Mesenteric fat pad (tissue), 1 donor: ENCODE measurements at places on chromosomes 4 and X. TPM values are rescaled to one million over a fixed set of nuclear protein-coding genes. Genes with fewer than 3 reads are reported as not detected.

CCDC120 gene
- total RNA-seq: 4.0 TPM

CFAP47 gene
- total RNA-seq: not detected

IRAK1 gene
- total RNA-seq: 167 TPM

CBLL2 gene
- total RNA-seq: not detected

MAGEE1 gene
- total RNA-seq: 1.2 TPM

ADGRG2 gene
- total RNA-seq: 7.1 TPM

LSM6 gene
- 36.5 TPM for total RNA-seq

POU4F2 gene
- not detected for total RNA-seq

BMPR1B gene
- total RNA-seq: 0.45 TPM

KCNE5 gene
- 0.80 TPM for total RNA-seq

DNA sequence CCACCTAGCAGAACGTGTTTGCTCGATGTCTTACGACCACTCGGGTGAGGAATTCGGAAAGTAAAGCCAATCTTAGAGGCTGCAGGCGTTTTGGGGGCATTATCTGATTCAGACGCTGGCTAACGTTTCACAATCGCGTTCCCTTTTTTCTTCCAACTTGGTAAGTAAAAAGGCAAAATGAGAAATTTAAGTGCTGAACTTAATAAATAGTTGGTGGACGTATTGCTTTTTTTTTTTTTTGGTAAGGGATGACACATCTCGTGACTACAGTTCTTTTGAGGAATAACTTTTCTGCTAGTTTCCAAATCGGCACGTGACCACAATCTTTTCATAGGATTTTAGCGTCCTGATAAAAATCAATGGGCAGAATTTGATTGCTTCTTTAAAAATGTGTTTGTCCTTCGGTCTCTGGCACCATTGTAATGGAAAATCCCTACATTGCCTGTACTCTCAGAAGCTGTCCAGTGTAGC, 848 bp downstream of the RAB9A start:
- no peak for DNase-seq

DNA sequence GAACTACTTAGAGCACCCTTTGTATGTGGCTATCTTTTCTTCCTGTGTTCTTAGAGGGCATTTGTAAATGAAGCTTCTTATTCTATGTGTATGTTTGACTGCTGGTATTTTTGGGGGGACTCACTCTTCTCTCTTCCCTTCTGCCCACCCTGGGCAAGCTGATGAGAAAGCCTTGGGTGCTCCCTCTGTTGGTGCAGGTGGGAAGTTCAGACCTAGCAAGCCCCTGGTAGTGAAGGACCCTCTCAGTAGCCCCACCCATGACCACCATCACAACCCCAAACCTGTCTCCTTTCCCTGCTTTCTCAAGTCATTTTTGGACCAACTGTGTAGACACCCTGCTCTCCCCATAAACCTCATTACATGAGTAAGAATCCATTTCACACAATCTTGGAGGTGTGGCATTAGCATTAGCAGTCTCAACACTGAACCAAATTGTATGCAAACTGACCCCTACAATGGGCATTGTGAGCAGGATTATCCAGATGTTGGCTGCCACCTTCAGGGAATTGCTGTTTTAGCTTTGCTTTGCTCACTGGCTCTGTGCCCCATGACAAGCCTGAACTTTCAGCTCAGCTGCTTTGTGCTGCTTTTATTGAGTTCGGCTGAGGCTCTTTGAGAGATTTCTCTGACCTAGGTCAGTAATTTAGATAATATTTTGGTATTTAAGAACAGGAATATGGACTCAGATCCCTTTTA, 27.9 kb downstream of the TRIM61 start:
- DNase-seq: no peak

DNA sequence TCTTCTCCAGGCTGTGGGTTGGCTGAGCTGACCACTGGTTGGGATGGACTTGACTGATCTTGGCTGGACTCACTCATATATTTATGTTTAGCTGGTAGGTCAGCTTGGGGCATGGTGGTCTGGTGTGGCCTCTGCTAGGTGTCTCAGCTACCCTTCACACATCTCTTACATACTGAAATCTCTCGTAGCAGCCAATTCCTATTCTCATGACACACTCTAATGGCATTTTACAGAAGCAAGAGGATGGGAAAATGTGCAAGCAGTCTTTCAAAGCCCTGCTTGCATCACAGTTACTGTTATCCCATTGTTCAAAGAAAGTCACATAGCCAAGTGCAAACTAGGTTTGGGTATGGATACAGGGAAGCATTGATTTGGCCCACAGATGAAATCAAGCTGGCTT, 55.5 kb upstream of the PCDH18 start:
- DNase-seq: no peak

- DNase-seq: no peak
Measured at GRCh38 chrX:13283950-13284546, 35.8 kb downstream of the ATXN3L start.

GRCh38 chr4:24970635-24971034, 57.8 kb upstream of the CCDC149 start:
- no peak for DNase-seq

DNA sequence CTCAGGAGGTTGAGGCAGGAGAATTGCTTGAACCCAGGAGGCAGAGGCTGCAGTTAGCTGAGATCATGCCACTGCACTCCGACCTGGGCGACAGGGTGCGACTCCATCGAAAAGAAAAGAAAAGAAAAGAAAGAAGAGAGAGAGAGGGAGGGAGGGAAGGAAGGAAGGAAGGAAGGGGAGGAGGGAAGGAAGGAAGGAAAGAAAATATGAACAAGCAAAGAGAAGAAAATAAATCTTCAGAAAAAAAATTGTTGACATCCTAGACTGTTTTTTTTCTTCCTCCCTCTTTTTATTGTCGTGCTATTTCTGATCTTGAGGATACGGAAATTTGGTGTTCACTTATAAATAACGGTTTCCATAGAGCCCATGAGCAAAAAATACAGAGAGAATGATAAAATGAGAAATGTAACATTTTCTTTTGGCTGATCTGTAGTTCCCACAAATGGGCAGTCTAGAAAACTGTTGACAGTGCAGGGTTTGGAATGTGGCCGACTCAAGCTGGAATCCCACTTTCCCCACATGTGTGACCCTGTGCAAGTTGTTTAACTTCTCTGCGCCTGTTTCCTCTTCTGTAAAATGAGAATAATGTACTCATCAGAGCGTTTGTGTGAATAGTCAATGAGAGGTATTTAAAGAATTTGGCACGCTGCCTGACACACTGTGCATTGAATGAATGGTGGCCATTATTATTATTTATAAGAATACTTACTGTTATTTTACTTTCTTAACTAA, 19.4 kb downstream of the SORBS2 start:
- no peak for DNase-seq

GRCh38 chr4:166309286-166309685, 436.2 kb downstream of the TLL1 start:
- no peak for DNase-seq

- DNase-seq: no peak
Measured at GRCh38 chr4:168167714-168168284, 75.5 kb downstream of the ANXA10 start.

DNA sequence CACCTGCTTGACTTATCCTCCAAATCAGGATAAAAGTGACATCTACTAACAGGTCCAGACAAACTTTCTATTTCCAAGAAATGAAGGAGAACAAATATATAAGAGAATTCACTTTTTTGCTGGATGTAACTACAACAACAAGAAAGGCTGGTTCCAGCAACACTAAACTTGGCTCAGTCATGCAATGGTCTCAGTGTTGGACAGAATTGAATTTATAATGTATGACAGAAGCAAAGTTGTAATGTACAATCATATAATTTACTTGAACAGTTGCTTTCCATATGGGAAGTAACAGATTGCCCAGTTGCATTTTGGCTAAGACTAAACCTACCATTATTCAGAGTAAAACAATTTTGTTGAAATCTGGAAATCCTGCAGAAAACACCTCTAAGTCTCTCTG, 183.3 kb upstream of the INTU start:
- DNase-seq: no peak

DNA sequence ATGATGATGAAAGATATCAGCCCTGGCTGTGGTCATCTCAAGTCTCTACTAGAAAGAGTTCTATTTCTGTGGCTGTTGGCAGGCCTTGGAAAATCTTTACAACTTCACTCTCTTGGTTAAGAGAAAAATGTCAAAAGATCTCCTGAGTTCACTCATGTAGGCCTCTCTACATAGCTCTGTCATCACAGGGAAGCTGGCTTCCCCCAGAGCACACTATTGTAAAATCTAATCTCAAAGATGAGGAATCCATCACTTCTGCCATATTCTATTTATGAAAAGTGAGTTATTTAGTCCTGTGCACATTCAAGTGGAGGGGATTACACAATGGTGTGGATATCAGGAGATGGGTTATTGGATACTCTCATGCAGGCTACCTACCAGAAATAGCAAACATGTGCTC, 388.4 kb upstream of the HS3ST1 start:
- DNase-seq: no peak

DNA sequence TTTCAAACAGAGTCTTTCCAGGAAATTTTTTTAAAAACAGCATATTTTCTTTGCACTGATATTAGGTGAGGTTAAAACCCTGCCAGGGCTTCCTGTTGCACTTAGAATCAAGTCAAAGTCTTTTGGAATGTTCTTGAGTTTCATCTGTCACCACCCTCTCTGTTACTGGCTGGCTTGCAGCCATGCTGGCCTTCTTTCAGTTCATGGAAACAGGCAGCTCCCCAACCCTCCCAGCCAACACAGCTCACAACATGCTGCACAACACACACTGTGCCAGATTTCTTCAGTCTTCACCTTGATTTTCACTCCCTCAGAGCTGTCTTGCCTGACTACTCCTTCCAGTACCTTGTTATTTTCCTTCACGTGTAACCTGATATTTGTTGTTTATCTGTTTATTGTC, 129.5 kb downstream of the KCNIP4 start:
- DNase-seq: no peak

DNA sequence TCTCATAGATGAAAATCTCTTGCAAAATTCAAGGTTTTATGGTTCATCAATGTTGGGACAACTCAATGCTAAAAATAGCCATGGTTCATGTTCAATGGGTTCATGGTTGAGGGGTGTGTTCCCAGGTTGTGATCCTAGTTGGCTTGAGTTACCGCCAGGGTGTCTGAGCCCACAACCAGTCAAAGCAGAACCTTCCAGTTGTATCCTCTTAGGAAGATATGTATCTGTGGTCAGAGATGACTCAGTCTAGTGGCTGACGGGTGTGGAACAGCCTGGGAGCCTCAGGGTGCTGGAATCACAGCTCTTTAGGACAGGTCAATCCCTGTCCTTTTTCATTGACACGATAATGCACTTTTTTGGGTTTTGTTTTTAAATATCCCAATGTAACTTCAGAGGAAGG, 192.3 kb upstream of the NR3C2 start:
- no peak for DNase-seq

- no peak for DNase-seq
Measured at GRCh38 chr4:66693694-66694093, 851.6 kb downstream of the CENPC start.

DNA sequence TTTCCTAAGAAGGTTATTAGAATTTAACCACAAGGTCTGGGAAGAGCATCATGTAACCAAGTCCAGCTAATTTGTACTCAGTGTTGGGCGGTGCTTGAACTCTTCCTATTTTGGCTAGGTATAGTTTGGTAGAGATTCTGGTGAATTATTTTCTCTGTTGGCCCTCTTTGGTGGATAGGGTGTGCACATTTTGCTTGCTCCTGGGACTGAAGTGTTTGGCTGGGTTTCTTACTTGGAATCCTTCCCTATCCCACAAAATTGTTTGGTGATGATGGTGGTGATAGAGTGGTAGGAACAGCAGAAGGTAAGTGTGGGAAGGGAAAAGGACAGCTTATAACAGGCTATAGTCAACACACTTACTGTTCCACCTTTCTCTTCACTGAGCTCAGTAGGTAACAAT, 194.8 kb upstream of the GPC4 start:
- no peak for DNase-seq

- no peak for DNase-seq
Measured at GRCh38 chr4:36081185-36081584, 163.1 kb downstream of the ARAP2 start.

GRCh38 chr4:30716681-30717207, 3.4 kb upstream of the PCDH7 start:
- no peak for DNase-seq

DNA sequence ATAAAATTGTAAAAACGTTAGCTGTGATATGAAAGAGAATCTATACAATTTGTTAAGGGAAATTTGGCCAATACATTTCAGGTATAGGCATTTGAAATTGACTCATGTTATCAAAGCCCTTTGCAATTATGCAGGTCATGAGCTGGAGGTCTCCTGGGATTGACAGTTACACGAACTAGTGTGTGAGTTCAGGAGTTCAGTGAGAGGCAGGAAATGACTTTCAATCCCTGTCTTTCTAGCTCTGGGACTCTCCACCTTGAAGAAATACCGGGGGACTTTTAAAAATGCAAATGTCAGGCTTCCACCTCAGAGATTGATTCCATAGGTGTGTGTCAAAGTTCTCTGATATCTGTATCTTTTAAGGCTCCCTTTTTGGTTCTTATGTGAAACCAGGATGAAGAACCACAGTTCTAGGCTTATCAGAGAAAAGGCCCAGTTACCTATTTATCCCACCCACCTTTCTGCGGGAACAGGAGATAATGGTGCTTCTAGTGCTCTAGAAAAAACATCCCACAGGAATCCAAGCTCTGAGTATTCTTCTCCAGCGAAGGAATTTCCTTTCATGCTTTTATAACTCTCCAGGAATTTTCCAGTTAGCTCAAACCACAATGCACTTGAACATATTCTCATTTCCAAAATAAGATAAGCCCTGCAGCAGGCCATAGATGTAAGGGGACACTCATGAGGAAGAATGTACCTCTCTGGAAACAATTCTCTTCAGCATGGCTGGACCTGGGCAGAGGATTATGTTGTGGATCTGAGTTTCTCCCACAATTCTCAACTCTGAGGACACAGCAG, 501.0 kb downstream of the IDS start:
- no peak for DNase-seq

GRCh38 chr4:67106861-67107460, 438.3 kb downstream of the CENPC start:
- no peak for DNase-seq

- DNase-seq: no peak
Measured at GRCh38 chrX:53279296-53280237, 1.8 kb downstream of the IQSEC2 start.

DNA sequence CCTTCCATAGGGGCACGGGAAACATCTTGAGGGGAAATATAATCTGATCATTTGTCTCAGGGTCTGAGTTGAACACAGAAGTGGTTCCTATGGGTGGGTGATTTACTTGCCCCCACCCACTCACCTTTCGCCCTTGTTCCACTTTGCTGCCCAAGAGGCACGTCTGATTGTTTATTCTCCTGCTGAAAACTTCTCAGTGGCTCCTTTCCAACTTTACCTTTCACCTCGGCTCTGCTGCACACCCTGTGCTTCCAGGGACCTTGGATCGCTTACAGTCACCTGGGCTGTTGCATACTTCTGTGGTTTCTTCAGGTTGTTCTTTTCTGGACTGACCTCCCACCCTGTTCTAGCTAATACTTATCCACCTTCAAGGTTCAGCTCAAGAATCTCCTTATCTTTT, 213.4 kb upstream of the JADE1 start:
- DNase-seq: no peak

GRCh38 chrX:26871967-26872366, 591.2 kb downstream of the PPP4R3C start:
- DNase-seq: no peak
